ENCODE measurements at places on chromosomes 6 and 20. TPM values are rescaled to one million over a fixed set of nuclear protein-coding genes. Genes with fewer than 3 reads are reported as not detected.

IL20RA gene
- total RNA-seq, result not detected

NT5E gene
- 24.8 TPM for total RNA-seq

F13A1 gene
- total RNA-seq, result 2.0 TPM

FNDC1 gene
- total RNA-seq, result not detected

GRCh38 chr20:47257771-47258170 is 98.7 kb downstream of the ZMYND8 start:
- DNase-seq, result no peak

Data from B cell (primary cell).